ENCODE measurements at places on chromosomes 13 and 19.

DNA sequence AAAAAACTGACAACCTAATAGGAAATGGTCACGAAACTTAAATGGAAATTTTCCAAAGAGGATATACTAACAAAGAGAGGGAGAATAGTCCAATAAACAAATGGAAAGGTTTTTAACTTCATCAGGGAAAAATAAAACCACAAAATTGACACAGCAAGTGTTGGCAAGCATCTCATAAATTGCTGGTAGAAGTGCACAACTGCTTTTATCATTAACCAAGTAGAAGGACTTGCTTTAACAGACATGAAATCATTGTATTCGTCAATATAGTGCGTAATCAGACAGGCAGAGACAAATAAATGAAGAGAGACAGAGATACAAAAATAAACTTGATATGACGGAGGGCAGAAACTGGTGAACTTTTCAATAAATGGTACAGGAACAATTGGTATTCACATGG, 7.4 kb downstream of the TGDS start:
- DNase-seq, result no peak

- DNase-seq, result no peak
Observed at GRCh38 chr13:20057963-20058362, 99.4 kb downstream of the ZMYM2 start.

- DNase-seq, result no peak
Observed at GRCh38 chr19:33071887-33072286, 7.2 kb upstream of the RHPN2 start.

DNA sequence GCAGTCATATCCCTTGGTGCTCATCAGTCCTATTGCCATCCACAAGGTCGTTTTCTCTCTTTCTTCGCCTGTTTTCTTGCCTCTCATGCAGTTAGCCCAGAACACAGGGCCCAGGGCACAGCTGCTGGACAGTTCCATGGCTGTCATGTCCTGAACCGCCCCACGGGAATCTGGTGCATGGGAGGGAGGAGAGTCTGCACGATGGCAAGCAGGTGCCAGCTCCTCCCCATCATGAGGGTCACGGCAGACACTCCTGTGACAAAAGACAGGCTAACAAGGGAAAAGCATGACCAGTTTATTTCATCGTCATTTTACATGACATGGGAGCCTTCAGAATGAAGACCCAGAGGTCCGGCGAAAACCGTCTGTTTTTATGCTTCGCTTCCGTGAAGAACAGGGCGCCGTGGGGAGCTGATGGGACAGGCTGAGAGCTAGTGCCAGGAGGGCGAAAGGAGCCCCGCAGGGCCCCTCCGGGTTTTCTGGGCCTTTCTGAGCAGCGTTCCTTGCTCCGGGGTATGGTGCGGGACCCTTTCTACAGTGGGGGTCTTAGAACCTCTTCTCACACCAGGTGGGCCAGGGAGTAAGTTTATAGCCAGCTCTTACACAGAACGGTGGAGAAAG, 135.7 kb downstream of the STK24 start:
- no peak for DNase-seq

GRCh38 chr13:31310786-31311185, 111.0 kb downstream of the B3GLCT start:
- no peak for DNase-seq

DNA sequence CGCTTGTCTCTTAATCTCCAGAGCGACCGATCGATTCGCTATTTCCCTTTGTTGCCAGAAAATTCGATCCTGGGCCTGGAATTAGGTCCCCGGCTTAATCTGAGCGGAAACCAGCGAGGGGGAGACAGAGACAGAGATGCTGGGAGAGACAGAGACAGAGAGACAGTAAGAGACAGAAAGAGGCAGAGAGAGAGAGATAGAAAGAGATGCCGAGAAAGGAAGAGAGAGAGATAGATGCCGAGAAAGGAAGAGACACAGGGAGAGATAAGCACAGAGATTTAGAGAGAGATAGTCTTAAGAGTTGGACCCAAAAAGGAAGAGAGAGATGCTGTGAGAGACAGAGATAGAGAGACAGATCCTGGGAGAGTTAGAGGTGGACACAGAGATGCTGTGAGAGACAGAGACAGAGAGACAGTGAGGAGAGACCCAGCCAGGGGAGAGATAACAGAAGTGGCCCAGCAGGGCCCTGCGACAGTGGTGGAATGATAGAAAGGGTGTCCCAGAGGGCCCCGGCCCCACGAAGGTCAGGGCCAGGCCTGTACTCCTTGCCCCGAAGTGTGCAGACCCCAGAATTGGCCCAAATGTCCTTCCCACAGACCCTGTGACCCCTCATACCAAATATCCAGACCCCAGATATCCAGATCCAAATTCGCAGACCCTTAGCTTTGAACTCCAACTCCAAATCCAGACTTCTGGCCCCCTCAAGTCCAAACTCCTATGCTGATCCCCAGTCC, 1.3 kb downstream of the ERFL start:
- DNase-seq, result no peak

Data from NCI-H524 treated with DMSO at 0.1 percent for 48 hours (cell line).